ENCODE measurements at places on chromosomes 12 and 14. TPM values are rescaled to one million over a fixed set of nuclear protein-coding genes. Genes with fewer than 3 reads are reported as not detected.

The CCDC38 gene
- not detected for total RNA-seq

GRCh38 chr14:68593806-68594536 is 198.9 kb downstream of the ZFP36L1 start:
- no peak overlapping the region for H3K27ac ChIP-seq
- H3K36me3 ChIP-seq, result no peaks in the 10 kb centered on the region
- no peaks in the 10 kb centered on the region for H3K27me3 ChIP-seq
- H3K4me1 ChIP-seq, result peaks cover 13% of the 10 kb centered on the region
- no peak overlapping the region for H3K4me3 ChIP-seq

The TRIM9 gene
- total RNA-seq, result not detected

- peak overlapping the region; percentile 3 for H3K27ac ChIP-seq
- no peak overlapping the region for H3K4me3 ChIP-seq
- H3K36me3 ChIP-seq, result no peaks in the 10 kb centered on the region
- DNase-seq, result no peak
- no peaks in the 10 kb centered on the region for H3K27me3 ChIP-seq
Measured at GRCh38 chr12:108313241-108313605, 25.9 kb downstream of the CMKLR1 start.

The OR4E2 gene
- not detected for total RNA-seq

- H3K4me1 ChIP-seq, result no peaks in the 10 kb centered on the region
- no peak overlapping the region for H3K27ac ChIP-seq
- H3K27me3 ChIP-seq, result no peaks in the 10 kb centered on the region
- DNase-seq, result no peak
Measured at GRCh38 chr14:47466916-47467315, 208.5 kb downstream of the MDGA2 start.

GRCh38 chr12:120842595-120842994 is 61.6 kb downstream of the SPPL3 start:
- no peak overlapping the region for H3K27ac ChIP-seq
- no peak for DNase-seq
- H3K27me3 ChIP-seq, result no peaks in the 10 kb centered on the region
- no peaks in the 10 kb centered on the region for H3K4me1 ChIP-seq
- no peak overlapping the region for H3K4me3 ChIP-seq

The C12orf50 gene
- total RNA-seq, result 0.30 TPM

The IL26 gene
- not detected for total RNA-seq

The HNF1A gene
- total RNA-seq, result not detected

The NKX2-1 gene
- total RNA-seq, result not detected

- H3K27ac ChIP-seq, result no peak overlapping the region
- H3K36me3 ChIP-seq, result no peaks in the 10 kb centered on the region
- DNase-seq, result no peak
- H3K27me3 ChIP-seq, result no peaks in the 10 kb centered on the region
Measured at GRCh38 chr14:98503086-98503815, 768.7 kb downstream of the BCL11B start.

The ARHGDIB gene
- 483 TPM for total RNA-seq

The RTL1 gene
- total RNA-seq, result not detected

- H3K27me3 ChIP-seq, result no peaks in the 10 kb centered on the region
- no peak for DNase-seq
- no peaks in the 10 kb centered on the region for H3K4me1 ChIP-seq
- H3K4me3 ChIP-seq, result no peak overlapping the region
- H3K27ac ChIP-seq, result no peak overlapping the region
Measured at GRCh38 chr12:71063087-71063486, 94.7 kb downstream of the TSPAN8 start.

The FOXA1 gene
- total RNA-seq, result not detected

DNA sequence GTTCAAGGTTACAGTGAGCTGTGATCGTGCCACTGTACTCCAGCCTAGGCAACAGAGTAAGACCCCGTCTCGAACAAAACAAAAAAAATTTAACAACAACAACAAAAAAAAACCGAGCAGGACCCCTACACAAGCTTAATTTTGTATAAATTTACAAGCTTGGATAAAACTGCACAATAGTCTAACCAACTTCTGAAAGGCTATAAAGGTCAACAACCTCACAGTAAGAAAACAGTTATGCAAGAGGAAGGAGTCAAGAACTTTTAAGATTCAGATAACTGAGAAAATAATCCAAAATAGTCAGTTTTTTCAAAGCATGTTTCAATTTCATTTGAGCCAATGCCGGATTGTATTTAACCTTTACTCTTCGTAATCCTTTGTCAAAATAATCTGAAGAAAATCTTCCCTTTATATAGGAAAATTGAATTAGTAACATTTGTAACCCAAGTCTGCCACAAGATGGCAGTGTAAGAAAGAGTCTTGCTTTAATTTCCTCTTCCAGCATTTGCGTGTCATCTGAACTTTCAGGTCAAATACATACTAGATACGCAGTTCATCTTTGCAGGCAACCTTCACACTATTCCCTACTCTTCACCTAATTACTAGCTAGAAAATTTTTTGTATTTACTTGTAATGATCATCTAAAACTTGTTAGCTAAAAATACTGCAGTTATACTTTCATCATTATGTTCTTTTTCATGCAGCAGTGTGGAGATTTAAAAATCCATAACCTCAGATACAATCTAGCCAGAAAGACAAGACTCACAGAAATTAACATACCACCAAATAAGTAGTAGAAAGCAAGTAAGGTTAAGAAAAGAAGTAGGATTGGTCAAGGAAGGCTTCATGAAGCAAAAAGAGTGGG is 5.8 kb downstream of the CCNB1IP1 start:
- H3K27me3 ChIP-seq, result no peaks in the 10 kb centered on the region
- H3K36me3 ChIP-seq, result peaks cover 26% of the 10 kb centered on the region
- H3K27ac ChIP-seq, result no peak overlapping the region
- no peak overlapping the region for H3K4me3 ChIP-seq
- DNase-seq, result peak; percentile 75

The TDRD9 gene
- 0.83 TPM for total RNA-seq

DNA sequence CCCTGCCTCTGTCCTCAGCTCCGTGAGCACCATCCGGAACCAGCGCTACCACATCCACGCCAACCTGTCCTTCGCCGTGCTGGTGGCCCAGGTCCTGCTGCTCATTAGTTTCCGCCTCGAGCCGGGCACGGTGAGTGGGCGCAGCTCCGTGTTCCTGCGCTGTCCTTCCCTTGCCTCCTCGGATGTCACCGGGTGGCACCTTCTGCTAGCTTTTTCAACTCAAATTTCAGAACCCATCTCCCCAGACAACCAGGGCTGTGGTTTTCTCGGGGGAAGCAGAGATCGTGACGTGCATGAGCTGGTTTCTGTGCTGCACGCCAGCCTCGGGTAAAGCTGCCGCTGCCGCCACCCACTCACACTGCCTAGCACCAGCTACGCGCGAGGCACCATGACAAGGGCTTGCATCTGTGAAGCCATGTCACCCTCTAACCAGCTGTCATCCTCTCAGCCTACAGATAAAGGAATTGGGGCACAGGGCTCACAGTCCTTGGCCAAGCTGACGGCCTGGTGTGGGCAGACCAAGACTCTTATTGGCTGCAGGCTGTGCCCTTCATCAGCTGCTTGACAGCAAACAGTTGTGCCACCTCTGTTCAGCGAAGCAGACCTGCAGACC is 152.1 kb downstream of the ADGRD1 start:
- H3K27ac ChIP-seq, result no peak overlapping the region
- no peak overlapping the region for H3K4me3 ChIP-seq
- DNase-seq, result no peak
- no peaks in the 10 kb centered on the region for H3K4me1 ChIP-seq
- H3K36me3 ChIP-seq, result no peaks in the 10 kb centered on the region
- no peaks in the 10 kb centered on the region for H3K27me3 ChIP-seq

Data from endothelial cell of umbilical vein (primary cell).